ENCODE measurements at places on chromosomes 16 and 17.

DNA sequence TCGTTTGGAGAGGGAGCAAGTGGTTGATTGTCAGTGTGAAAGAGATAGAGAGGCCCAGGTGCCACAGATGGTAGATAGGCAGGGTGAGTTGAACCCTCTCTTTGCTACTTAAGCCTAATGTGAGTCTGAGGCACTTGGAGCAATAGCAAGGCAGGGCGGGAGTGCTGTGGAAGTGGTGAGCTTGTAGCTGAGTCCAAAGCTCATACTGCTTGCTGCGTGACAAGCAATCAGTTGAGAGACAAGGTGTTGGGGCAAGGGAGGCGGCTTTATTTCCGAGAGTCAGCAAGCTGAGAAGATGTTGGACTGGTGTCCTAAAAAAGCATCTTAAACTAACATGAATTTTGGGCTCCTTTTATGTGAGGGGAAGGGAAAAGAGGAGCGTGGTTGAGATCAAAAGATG, 112.9 kb upstream of the ZKSCAN2 start:
- no peak for DNase-seq

DNA sequence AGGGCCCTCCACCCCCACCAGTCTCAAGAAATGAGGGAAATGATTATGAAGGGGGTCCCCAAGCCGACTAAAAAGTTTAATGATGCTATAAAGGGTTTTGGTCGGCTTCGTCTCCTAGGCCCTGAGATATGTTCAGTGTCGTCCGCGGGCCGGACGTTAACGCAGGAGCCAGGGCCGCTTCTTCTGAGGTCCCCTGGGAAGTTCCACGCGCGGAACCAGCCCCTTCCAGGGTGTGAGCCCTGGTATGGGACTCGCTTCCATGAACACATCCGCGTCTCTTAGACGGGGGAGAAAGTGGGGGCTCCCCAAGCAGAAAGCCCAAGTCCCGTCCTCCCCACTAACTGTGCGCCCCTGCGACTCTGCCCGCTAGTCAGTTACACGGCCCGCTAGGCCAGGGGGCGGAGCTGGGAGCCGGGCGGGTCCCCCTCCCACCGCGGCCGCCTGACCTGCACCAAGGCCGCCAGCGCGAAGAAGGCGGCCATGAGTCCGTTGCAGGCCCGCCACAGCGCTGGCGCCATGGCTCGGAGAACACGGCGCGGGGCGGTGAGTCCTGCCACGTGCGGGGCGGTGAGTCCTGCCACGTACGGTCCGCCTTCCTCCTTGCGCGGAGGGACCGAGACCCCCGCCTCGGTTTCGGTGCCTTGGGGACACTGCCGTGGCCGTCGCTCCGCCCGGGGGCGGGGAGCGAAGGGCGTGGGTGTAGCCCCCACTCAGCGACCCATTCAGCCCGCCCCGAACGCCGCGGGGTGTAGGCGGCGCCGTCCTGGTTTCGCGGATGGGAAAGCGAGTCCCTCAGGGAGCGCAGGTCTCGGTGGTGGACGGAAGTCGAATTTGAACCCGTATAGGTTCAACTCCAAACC, at the start of gene TMEM220:
Gene TMEM220, minus strand, starts transcription at position 690 of the 860 bp plus-strand sequence. Its CDS starts 172 bp downstream, at position 518.
- peak; percentile 4 for DNase-seq

DNA sequence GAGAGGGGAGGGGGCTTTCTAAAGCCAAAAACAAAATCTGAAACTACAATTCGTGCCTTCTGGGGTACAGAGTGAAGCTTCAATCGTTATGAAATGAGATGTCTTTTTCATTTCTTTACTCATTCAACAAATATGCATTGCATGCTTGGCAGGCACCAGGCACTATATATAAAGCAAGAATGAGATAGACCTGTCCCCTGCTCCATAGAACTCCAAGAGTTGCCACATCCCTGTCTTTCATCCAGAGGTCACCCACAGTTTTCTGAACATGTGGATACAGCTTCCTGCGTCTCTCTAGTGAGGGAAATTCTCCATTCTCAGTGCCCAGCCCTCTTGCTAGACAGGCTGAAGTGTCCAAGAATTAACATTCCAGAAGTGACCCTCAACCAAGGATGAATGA, 343.2 kb upstream of the MAF start:
- DNase-seq, result no peak

DNA sequence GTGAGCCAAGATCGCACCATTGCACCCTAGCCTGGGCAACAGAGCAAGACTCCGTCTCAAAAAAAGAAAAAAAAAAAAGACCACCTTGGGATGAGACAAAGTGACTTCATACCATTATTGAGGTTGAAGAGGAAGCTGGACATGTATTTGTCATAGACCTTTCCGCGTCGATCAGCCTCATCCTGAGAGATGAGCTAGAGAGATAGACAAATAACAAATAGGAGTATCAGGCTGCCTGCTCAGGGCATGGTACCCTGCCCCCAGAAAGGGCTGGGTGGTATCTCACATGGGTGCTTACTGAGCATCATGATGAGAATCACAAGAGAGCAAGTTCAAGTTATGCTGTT, 22.1 kb downstream of the CNTNAP1 start:
- DNase-seq, result no peak

- no peak for DNase-seq
Measured at GRCh38 chr16:57383276-57384247, 11.3 kb downstream of the CX3CL1 start.

DNA sequence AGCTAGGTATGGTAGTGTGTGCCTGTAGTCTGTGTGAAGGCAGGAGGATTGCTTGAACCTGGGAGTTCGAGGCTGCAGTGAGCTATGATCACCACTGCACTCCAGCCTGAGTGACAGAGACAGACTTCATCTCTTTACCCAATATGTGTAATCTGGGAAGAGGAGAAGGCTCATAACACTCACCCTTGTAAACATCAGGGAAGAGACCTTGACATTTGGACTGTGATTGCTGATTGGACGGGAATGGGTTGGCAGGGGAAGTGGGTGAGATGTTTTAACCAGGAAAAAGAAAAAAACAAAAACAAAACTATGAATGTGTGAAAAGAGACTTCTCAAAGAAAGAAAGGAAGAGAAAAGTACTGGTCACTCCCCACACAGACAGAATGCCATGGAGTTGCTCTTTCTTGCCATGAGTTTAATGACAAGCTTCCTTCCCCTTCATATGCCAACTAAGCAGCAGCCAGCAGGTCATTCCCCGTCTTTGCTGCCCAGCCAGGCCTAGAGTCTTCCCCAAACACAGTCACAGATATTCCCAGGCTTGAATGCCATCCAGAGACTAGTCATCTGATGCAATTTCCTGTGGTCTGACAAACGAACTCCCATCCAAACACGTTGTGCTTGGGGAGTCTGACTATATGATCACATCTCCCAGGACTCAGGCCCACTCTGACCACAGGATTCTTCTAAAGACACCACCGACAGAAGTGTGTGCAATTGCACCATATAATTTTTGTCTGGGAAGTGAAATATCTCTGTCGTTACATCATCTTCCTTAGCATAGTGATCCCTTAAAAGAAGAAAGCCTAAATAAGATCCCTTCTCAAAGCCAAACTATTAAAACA, 3.6 kb upstream of the XAF1 start:
- DNase-seq, result no peak

All from stimulated activated CD8-positive, alpha-beta memory T cell treated with anti-CD3 and anti-CD28 coated beads, Interleukin-15, amount 100 ng/mL, for 1 hour (primary cell).